ENCODE measurements at places on chromosomes 2 and 18.

- DNase-seq, result no peak
Measured at GRCh38 chr2:191041418-191042161, 27.6 kb upstream of the STAT1 start.

DNA sequence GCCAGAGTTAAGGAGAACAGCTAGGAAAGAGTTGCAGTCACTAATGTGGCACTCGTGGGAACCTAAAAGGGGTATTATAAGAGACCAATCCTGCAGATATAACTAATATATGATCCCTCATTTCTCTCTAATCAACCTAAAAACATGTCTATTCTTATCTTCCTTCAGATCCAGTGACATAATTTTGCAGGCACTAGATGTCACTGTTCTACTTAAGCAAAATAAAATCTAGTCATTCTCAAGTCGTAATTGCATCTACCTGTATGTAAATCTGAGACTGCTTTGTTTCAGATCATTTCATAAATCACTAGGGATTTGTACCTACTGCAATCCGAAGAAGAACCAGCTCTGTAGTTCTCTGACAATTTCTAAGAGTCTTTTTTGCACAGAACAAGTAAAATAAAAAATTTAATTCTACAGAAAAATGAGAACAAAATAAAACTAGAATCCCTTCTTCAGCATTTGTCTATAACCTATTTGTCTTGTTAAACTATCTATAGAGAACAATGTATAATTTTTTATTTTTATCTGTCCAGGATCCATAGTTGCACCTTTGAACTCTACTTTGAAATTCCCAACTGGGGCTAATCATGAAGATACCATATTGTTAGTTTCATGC is 56.5 kb upstream of the ERBB4 start:
- no peak for DNase-seq

DNA sequence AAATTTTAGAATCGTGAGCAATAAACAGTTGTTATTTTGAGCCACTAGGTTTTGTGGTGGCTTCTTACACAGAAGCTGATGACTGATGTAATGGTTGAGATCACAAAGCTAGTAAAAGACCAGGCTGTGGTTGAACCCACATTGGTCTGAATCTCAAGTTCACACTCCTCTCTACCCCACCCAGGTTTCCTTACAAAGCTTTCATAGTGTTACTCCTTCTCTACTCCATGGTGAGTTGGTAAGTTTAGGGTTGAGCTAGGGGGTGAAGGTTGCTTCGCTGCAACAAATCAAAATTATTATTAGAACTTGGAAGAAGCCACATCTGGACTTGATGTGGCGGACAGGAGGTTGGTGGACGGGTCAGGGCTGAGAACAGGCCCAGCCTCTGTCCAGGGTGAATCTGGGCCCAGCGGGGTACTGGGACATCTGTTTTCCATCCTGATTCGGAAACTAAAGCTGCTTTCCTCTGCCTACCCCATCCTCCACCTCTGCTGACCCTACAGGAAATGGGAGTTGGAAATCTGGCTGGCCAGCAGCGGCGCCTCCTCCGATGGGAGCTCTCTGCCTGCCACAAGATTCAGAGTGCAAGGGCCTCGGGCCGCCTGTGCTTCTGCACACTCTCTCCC is 86.3 kb downstream of the ZFP36L2 start:
- DNase-seq, result no peak

- no peak for DNase-seq
Measured at GRCh38 chr2:134712736-134713135, 6.1 kb downstream of the TMEM163 start.

- DNase-seq, result no peak
Measured at GRCh38 chr2:55498582-55498981, 20.9 kb upstream of the CFAP36 start.
